ENCODE measurements at places on chromosomes 12 and 14.

GRCh38 chr14:60064491-60065072 lies 27.1 kb upstream of the PCNX4 start:
- no peak for DNase-seq

GRCh38 chr12:119338593-119339363 lies 4.2 kb downstream of the CCDC60 start:
- DNase-seq = no peak

GRCh38 chr14:29144621-29145020 lies 378.0 kb downstream of the FOXG1 start:
- no peak for DNase-seq

GRCh38 chr14:61561657-61562276 lies 133.5 kb upstream of the HIF1A start:
- no peak for DNase-seq

DNA sequence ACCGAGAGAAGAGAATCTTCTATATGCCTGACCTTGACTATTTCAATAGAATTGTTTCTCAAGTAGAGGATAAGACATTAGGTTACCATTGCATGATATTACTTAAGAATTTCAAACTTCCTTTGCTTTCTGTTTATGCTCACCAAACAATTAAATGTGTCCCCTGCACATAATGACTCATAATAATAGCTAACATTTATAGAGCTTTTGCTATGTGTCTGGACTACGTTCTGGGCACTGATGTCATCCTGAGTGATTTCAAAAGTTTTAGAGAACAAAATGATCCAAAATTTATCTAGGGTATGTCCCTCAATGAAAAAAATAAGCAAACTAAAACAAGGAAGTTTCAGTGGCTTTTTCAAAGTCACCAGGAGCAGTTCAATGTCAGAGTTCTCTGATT lies 38.8 kb downstream of the SLC15A5 start:
- DNase-seq = no peak

GRCh38 chr12:49934505-49934904 lies 16.0 kb upstream of the AQP2 start:
- DNase-seq = no peak

DNA sequence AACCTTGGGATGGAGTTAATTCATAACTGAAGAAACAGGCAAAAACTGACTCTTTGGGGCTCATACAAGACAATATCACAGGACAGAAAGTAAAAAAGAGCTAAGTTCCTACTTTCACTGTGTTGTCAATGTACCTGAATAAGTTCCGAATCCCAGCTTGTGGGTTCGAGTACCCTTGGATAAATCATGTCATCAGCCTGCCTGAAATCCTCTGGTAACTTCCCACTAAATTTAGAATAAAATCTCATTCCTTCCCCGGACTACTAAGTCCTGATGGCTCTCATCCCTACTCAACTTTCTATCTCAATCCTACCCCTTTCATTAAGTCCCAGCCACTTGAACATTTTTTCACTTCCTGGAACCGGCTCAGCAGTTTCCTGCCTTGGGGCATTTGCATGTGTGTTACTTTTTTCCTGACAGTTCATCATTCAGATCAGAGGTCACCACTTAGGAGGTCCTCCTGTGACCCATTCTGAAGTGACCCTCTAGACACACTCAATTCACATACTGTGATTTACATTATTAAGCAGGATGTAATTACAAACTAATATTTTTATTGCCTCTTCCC lies 12.7 kb downstream of the ERP29 start:
- DNase-seq = no peak

DNA sequence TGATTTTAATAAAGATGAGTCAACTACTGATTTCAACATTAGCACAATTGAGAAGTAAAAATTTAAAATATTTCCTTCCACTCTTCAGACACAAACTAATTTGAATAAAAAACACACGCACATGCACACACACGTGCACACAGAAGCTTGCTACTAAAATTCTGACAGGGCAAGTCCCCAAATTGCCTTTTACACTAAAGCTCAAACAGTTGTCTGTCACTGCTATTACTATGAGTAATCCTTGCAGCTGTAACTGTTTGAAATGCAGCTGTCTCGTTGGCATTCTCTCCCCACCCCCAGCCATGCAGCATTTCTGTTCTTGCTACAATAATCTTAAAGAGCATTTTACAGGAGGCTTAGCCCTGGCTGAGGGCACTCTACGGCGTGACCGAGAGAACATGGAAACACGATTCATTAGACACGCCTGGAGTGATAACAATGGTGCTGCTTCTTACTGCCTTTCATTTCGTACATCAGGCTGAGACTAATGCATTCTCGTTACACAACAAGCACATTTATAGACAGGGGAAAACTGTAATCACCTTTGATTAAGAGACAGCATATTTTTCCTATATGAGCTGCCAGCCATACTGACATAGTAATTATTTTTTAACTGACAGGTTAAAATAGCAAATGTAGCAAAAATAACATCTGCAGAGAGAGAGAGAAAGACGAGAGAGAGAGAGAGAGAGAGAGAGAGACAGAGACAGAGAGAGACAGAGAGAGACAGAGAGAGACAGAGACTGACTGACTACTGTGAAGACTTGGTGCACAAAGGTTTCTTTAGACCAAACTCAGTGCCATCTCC lies 153.8 kb downstream of the MED13L start:
- no peak for DNase-seq

DNA sequence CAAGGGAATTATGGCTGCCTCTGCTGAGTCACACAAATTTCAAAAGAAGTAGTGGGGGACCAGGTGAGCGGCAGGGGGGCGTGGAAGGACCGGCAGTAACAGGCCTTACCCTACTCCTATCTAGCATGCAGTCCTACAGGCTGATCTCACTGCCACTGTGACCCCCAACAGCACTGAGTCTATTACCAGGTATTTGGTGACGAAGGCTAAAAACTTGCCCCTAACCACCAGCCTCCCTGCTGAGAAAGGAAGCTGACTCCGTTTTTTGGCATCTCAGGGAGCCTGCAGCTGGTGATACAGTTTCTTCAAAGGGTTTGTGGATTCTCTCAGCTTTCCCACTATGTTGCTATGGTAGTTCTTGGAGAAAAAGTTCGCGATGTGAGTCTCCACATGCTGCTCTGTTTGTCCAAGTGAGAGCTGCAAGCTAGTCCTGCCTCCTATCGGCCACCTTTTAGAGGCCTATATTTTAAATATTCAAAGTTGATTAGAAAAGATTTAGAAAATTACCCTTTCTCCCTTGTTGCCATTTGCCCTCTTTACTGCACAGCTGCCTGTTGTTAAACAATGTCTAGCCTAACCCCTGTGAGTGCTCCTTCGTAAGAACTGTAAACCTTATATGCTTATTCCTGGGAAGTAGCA lies 57.1 kb upstream of the SLCO1B1 start:
- DNase-seq = no peak

GRCh38 chr12:64810831-64811230 lies 13.6 kb upstream of the TBC1D30 start:
- DNase-seq = no peak

DNA sequence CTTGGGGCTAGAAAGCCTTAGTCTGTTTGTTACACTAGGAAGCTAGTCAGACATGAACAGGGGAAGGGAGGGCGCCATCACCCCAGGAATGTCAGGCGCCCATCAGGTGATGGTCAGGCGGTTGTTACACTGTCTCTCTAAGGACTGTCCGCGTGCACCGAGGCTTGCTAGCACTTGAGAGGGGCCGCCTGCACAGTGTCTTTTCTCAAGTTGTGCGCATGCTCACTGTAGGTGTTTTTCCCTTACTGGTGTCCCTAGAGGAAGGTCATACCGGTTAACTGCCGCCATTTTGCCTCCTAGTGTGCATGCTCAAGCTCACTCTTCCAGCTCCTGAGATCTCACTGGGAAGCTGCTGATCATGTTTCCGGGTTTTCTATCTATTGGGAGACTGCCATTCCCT lies 855.0 kb upstream of the TMEM132C start:
- DNase-seq = no peak

- DNase-seq = no peak
These were observed 828.8 kb downstream of the C12orf50 start for GRCh38 chr12:87200289-87200979.

GRCh38 chr12:124917135-124917840 lies 2.8 kb upstream of the UBC start:
- peak; percentile 71 for DNase-seq

DNA sequence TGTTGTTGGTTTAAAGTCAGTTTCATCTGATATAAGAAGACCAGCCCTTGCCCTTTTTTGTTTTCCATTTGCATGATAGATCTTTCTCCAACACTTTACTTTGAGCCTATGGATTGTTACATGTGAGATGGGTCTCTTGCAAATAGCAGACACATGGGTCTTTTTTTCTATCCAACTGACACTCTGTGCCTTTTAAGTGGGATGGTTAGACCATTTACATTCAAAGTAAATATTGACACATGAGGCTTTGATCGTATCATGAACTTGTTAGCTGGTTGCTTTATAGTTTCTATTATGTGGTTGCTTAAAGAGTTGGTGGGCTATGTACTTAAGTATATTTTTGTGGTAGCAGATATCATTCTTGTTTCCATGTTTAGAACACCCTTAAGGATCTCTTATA lies 213.4 kb upstream of the G2E3 start:
- DNase-seq = no peak

- DNase-seq = no peak
These were observed 63.1 kb upstream of the DACT1 start for GRCh38 chr14:58574623-58575022.

- no peak for DNase-seq
These were observed 43.6 kb downstream of the SPATS2 start for GRCh38 chr12:49410818-49411217.

- no peak for DNase-seq
These were observed 35.8 kb downstream of the ATP2A2 start for GRCh38 chr12:110316861-110317260.

DNA sequence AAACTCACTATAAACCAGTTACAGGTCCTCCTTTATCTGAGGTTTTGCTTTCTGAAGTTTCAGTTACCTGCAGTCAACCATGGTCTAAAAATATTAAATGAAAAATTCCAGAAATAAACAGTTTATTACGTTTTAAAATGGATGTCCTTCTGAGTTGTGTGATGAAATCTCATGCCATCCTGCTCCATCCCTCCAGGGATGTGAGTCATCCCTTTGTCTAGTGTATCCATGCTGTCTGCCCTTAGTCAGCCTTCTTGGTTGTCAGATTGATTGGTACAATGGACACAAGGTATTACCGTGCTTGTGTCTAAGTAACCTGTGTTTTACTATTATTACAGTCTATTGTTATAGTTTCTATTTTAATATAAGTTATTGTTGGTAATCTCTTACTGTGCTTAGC lies 328.3 kb downstream of the APAF1 start:
- DNase-seq = no peak

DNA sequence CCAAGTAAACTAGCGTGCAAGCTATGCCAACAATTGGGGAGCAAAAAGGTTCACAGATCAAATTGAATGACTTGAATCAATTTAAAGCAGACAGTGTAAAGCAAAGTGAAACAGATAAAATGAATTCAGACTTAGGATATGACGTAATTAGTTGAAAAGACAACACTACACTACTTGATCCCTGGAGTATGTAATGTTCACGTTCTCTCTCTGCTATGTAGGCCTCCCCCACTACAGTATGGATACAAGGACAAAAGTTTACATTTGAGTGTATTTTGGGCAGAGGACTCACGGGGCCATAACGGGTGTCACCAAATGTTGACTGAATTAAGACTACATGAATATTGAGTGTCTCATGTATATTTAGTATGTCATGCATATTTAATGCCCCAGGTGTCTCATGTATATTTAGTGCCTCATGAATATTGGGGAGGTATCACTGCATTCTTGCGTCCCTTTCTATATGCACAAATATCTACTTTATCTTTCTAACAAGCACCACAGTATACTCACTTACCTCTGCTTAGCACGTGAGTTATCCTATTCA lies 44.5 kb downstream of the RERGL start:
- no peak for DNase-seq

DNA sequence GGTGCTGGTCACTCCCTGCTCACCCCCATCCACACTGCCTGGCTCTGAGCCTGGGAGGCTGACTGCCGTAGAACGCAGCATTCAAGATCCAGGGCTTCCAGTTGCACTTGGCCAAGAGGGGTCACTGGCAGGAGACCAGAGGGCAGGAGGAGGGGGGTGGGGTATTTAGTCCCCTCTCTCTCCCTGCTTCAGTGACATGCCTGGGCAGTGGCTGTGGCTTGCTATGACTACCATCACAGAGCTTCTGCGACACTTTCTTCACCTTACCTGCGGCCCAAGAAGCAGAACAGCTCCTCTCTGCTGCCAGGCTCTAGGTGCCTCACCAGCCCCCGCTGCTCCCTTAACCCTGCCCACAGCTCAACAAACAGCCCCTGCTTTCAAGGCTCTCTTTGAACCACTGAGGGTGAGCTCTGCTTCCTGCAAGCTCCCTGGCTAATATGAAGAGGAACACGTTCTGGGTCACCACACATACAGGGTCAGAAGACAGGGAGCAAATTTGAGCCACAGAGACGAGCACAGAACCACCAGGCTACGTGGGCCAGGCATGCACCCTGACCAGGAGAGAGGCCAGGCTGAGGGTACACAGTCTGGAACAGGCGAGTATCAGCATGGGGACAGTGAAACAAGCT lies 55.7 kb downstream of the ITPK1 start:
- no peak for DNase-seq

- no peak for DNase-seq
These were observed 18.9 kb upstream of the POC1B start for GRCh38 chr12:89544681-89545184.

GRCh38 chr12:128693771-128694170 lies 130.0 kb downstream of the SLC15A4 start:
- DNase-seq = no peak

GRCh38 chr14:45811155-45811554 lies 558.2 kb upstream of the MIS18BP1 start:
- DNase-seq = no peak

DNA sequence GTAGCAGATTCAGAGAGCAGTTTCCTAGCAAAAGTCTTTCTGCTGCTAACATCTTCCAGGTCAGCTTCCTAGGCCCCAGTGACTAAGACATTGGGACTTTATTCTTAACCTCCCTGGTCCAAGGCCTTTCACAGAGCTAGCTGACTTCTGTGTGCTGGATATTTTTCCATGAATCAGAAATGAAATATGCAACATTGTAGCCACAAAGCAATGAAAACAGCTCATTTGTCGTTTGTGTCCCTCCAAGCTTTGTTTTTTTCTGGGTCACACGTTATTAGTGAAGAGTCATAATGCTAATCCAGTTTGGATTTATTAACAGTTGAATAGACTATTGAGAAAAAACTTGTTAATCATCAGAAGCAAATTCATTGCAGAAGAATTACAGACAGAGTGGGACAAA lies 82.4 kb downstream of the ARF6 start:
- no peak for DNase-seq

- DNase-seq = no peak
These were observed 16.4 kb upstream of the KSR2 start for GRCh38 chr12:117985182-117985581.

DNA sequence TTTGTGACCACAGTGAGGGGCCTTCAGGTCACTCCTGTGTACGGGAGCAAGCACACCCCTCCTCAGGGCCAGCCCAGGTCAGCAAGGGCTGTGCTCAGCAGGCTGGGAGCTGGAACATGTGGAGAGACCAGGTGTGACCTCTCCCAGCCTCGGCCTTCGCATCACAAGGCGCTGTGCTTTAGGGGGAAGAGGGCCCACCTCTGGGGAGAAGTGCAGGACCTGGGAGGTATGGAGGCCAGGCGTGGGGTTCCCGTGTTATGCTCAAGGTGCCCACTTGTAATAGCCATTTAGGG lies 194.6 kb upstream of the PRMT8 start:
- no peak for DNase-seq

All from stimulated activated CD8-positive, alpha-beta memory T cell treated with anti-CD3 and anti-CD28 coated beads, Interleukin-7, amount 100 ng/mL, for 1 hour (primary cell).